ENCODE measurements at places on chromosomes 7 and 10.

DNA sequence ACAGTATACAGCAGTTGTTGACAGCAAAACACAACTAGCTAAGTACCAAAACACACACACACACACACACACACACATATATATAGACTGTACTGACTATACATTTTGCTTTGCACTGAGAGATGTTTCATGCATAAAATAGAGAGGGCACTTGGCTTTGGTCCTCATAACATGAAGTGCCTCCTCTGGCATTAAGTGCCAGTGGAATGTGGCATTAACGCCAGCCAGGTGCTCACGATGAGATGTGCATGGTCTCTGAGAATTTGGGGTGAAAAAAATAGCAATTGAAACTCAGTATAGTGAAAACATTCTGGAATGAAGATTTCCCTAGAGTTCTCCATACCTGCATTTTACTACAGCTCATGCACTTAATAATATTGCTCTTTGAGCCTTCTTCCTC lies 70.0 kb upstream of the INSYN2A start:
- DNase-seq: no peak

- no peak for DNase-seq
These were observed 722.2 kb downstream of the PARD3 start for GRCh38 chr10:34092891-34093290.

DNA sequence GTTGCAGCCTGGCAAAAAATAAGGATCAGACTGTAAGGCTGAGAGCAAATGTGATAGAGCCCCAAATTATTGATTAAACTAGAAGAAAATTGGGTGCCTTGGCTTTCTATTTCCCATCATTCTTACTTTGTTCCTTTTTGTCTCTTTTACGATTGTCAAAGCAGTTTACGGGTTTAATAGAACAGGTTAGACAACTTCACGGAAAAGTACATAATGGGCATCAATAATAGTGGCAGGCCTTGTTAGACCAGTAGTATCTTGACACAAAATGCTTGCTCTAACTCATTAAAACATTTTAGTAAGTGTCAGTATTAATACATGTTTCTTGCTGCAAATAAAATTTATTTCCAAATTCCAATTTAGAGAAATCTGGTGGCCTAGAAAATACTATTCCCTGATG lies 14.5 kb upstream of the GGCT start:
- DNase-seq: no peak

DNA sequence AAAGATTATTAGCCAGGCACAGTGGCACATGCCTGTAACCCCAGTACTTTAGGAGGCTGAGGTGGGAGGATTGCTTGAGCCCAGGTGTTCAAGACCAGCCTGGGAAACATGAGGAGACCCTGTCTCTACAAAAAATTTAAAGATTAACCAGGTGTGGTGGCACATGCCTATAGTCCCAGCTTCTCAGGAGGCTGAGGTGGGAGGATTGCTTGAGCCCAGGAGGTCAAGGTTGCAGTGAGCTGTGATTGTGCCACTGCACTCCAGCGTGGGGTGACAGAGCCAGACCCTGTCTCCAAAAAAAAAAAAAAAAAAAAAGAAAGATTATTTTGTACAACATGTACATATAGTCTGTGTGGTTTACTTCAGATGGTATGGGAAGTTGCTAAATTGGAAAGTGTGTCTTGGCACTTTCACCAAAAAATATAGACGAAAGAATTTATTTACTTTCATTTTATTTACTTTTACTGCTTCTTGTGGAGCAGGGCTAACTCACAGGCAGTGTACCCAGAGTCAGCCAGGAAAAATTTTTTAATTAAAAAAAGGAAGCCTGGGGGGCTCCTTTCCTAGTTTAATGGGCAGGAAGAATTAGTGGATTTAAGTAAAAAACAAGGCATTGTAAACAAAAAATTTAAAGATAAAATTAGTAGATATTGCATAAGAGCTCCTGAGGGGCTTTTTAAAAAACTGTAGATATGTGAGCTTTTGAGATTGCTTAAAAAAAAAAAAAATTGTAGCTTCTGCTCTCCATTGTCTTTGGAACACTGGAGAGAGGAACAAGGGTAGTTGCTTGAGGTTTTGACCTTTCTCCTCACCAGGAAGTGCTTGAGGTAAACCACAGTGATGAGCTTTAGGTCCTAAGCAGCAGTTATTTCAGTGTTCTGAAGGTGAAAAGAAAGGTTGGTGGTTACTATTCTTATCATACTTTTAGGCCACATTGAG lies 44.6 kb upstream of the VDAC2 start:
- DNase-seq: no peak

- DNase-seq: no peak
These were observed 11.0 kb downstream of the PHKG1 start for GRCh38 chr7:56081626-56082340.

DNA sequence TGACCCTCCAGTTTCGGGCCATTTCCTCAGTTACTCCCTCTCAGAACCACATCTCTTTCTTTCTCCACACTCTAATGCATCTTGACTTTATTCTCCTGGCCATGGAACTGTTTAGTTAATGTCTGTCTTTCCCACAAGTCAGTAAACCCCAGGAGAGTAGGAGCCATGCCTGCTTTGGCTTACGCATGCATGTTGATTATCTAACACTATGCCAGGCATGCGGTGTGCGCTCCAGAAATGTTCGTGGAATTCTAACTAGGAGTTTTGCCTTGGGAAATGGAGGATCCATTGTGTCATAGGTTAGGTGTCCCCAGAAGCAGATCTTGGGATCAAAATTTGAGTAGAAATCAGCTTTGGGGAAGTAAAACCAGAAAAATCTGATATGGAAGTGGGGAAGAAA lies 308.9 kb downstream of the GRID1 start:
- DNase-seq: no peak

DNA sequence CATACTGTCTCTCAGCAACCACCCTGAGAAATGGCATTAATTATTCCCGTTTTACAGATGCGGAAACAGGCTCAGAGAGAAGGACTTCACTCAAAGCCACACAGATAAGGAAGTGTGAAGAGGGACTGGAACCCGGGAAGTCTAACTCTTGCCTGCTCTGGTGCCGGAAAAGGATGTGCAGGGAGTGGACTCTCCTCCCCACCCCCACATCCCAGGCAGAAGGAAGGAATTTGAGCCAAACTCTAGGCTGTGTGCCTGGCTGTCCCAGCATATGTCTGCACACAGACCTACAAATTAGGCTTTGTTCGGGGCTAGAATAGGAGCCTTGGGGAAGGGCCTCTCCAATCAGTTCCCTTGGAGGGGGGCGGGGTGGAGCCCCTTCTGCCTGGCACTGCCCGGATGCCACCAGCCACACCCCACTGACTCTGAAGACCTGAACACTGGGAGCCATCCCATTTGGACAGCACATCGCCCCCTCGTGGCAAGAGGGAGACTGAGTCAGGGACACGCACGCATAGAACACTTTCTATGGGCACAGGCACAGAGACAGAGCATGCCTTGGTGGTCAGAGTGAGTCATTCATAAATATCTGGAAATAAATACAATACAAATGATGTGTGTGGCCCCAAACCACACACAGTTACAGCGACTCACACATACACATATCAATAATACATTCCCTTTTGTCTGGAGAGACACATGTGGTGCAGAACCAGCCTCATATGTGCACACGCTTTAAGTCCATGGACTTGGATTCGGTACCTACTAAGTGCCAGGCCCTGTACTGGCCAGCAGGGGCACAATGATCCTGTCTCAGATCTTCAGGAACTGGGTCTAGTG lies 13.1 kb downstream of the LZTS2 start:
- DNase-seq: peak; percentile 92

DNA sequence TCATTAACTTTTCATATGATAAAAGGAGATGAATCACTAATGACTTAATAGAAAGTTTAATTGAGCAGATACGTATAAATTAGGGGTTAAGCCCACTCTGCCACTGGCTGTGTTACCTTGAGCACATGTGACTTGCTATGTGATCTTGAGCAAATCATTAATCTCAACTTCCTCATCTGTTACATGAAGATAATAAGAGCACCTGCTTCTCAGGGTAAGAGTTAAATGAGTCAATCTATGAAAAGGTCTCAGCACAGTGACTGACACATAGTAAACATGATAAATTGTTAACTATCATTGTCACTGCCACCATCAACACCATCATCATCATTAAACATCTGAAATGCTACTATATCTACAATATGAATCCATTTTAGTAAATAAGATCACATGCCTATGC lies 110.8 kb downstream of the TPK1 start:
- DNase-seq: no peak

GRCh38 chr7:22662036-22662435 lies 65.0 kb upstream of the IL6 start:
- peak; percentile 24 for DNase-seq

DNA sequence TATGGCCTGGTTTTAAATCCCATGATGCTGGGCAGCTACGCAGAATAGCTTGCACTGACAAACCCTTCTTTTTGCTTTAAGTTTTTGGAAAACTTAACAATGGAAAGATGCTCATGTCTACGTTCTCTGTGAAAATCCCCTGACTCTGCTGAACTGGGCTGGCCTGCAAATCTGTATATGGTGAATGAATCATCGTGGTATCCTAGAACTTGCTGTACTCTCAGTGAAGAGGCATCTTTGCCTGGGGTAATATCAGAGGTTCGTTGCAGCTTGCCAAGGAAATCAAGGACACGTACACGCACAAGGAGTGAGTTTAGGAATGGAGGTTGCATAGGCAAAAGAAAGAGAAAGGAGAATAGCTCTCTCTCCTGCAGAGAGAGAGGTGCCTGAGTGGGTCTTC lies 382.0 kb upstream of the ADARB2 start:
- DNase-seq: no peak

DNA sequence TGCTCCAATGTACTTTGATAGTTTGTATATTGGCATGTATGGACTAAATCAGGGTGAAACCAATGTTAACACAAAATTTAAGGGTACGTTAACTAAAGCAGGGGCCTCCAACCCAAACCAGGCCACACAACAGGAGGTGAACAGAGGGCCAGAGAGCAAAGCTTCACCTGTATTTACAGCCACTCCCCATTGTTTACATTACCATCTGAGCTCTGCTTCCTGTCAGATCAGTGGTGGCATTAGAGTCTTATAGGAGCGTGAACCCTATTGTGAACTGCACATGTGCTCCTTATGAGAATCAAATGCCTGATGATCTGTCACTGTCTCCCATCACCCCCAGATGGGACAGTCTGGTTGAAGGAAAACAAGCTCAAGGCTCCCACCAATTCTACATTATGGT lies 62.0 kb upstream of the SCIN start:
- DNase-seq: no peak

DNA sequence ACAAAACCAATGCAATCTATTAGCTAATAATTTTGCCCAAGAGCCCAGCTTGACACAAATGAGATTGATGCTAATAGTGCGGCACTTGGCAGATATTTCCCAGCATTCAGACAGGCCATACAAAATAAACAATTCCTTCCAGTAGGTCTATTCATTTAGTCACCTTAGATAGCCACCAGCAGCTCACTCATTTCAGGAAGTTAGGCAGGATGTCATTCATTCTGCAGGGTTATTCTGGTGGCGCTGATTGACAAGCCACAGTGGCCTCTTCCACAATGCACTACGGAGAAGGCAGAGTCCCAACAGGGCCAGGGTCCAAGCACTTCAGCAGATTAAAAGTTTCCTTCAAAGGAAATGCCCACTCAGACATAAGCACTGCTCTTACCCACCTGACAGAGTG lies 55.8 kb downstream of the PIK3AP1 start:
- DNase-seq: no peak

GRCh38 chr10:110817614-110818013 lies 54.1 kb upstream of the PDCD4 start:
- no peak for DNase-seq

- no peak for DNase-seq
These were observed 202.8 kb upstream of the SMIM30 start for GRCh38 chr7:113321201-113321600.

- no peak for DNase-seq
These were observed 106.6 kb downstream of the EXOC4 start for GRCh38 chr7:133359449-133359848.

- no peak for DNase-seq
These were observed 18.5 kb downstream of the LIPA start for GRCh38 chr10:89233033-89233432.

DNA sequence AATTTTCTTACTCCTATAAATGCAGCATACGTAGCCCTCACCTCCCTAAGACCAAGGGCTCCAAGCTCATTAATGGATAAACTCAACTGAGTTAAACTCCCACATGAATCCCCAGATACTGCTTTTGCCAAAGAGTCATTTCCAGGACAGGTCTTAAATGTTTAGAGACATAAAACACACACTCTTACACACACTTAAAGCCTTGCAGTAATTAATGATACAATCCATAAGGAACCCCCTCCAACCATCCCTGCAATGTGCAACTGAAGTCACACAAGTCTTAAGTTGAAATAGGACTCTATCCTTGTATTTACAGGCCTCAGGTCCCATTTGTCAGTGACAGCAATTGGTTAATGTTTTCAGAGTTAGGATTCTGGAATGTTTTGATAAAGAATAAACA lies 194.1 kb downstream of the FANK1 start:
- DNase-seq: no peak

GRCh38 chr7:28617308-28617880 lies 205.1 kb downstream of the CREB5 start:
- no peak for DNase-seq

GRCh38 chr7:12968836-12969422 lies 281.5 kb downstream of the ARL4A start:
- no peak for DNase-seq

DNA sequence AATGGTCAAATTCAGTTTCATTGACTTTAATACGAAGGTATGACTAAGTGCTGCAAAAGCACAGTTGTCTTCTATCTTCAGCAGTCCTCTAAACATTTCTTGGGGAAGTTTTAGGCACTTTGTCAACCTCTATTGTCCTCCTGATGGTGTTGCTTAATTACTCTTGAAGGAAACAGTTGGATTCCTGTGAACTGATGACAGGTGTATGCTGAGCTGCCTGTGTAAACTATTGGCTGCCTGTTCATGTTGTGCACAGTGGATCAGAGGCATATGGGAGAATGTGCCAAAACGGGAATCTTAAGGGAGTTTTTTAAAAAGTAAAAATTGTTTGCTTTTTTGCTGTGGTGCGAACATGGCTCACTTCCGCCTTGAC lies 221.0 kb downstream of the AUTS2 start:
- DNase-seq: no peak

DNA sequence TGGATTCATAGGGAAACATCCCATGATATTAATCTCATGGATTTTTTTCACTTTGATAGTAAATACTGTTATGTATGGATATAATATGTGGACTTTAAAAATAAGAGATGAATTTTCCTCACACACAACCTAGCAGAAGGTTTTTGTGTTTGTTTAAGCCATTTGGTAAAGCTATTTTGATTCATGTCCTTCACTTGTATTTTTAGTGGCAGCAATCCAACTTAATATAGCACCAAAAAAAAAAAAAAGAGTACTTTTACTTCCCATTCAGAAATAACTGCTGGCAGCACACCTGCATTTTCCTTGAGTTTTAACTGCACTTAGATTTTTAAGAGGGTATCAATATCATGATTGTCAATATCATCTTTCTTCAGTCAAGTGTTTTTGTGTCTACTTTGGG lies 60.0 kb downstream of the MCMBP start:
- DNase-seq: peak; percentile 29

GRCh38 chr7:27897441-27897847 lies 157.5 kb downstream of the TAX1BP1 start:
- no peak for DNase-seq

GRCh38 chr7:74104702-74105101 lies 21.1 kb downstream of the LIMK1 start:
- DNase-seq: no peak
